Putamen (tissue), 1 donor: ENCODE measurements at places on chromosomes 2 and 18.
A peak's percentile ranks its signal among the peaks of the same experiment; 100 is the strongest.

DNA sequence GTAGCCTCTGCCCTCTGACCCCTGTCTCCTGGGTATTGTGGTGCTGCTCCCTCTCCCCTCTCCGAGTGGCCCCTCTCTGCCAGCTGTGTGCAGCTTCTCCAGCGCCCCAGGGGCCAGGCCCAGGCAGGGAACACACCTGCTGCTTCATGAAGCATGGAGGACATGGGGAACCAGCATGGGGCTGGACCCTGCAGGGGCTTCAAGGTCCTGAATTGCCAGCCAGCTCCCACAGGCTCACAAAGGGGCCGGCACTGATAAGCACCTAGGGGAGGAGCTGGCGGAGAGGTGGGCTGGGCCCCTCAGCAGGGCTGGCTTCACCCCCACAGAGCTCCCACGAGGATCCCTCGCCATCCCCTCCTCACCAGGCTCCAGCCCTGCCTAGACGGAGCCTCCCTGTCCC lies 77.4 kb upstream of the GPC1 start:
- DNase-seq: no peak

- no peak for DNase-seq
Observed at GRCh38 chr2:205053827-205054410, 508.6 kb downstream of the PARD3B start.

- no peak for DNase-seq
Observed at GRCh38 chr2:182745061-182745460, 29.0 kb downstream of the DNAJC10 start.

GRCh38 chr2:86017901-86018896 lies 87.5 kb downstream of the POLR1A start:
- DNase-seq: no peak

DNA sequence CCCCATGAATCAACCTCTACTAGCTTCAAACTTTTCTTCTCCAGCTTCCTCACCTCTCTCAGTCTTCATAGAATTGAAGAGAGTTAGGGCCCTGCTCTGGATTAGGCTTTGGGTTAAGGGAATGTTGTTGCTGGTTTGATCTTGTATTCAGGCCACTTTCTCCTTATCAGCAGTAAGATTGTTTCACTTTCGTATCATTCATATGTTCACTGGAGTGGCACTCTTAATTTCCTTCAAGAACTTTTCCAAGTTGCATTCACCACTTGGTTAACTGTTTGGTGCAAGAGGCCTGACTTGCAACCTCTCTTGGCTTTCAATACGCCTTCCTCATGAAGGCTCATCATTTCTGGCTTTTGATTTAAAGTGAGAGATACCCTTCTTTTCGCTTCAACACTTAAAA lies 22.8 kb downstream of the OXER1 start:
- DNase-seq: no peak

DNA sequence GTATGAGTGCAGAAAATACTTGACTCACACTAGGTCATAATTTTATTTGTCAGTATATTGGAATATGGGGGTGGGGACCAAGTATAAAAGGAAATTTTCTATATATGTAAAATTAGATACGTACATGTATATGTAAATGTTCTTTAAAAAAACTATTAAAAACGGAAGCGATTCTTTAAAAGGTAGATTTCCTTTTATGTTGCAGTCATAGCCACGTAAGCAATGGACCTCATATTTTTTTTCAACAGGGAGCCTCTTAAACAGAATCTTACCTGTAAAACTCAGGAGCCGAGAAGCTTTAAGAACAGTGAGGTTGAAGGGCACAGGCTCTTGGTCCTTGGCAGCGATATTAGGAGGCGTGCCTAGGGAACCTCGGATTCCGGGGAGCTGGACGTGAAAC lies 3.3 kb downstream of the RHBDD1 start:
- no peak for DNase-seq

- DNase-seq: peak; percentile 59
Observed at GRCh38 chr18:4858379-4859127, 338.5 kb downstream of the AKAIN1 start.

DNA sequence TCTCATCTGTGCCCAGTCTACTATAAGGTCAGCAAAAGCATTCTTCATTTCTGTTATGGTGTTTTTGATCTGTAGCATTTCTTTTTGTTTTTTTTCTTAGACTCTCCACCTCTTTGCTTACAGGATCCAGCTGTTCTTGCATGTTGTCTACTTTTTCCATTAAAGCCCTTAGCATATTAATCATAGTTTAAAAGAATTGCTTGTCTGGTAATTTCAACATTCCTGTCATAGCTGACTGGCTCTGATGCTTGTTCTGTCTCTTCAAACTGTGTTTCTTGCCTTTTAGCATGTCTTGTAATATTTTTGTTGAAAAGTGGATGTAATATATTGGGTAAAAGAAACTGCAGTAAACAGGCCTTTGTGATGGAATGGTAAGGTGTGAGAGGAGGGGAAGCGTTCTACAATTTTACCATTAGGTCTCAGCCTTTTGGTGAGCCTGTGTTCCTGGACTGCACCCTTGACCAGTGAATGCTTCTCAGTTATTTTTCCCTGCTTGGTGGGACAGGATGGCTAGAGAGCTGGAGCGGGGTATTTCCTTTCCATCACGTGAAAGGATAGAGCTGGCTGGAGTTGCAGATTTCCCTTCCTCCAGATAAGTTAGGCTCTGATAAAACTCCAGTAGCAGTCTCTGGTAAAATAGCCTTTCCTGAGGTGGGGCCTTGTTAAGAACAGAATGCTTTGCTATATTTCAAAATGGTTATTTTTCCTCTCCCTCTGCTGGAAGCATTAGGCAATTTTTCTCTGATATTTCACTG lies 65.4 kb downstream of the PLA2R1 start:
- no peak for DNase-seq

- DNase-seq: no peak
Observed at GRCh38 chr2:214117054-214117453, 293.8 kb upstream of the VWC2L start.

- DNase-seq: no peak
Observed at GRCh38 chr2:216562696-216563435, 64.2 kb downstream of the RPL37A start.

GRCh38 chr2:5742126-5742525 lies 49.9 kb downstream of the SOX11 start:
- no peak for DNase-seq

GRCh38 chr2:3595985-3596384 lies 1.1 kb downstream of the COLEC11 start:
- no peak for DNase-seq

DNA sequence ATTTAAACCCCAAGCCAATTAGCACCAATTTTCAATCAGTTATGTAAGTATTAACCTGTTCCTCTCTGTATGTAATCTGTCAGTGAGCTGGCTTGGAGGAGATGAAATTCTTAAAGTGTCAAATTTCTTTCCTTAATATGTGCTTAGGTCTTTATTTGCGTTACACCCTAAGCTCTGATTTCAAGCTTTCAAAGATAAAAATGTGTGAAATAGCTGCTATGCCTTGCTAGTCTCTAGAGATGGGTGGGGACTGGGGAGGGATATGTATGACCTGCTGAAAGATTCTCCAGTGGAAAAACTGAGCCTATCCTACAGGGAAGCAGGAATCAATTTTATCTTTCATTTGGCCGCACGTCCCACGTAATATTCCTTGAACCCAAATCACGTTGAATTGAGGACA lies 264.5 kb downstream of the RND3 start:
- DNase-seq: no peak

- DNase-seq: no peak
Observed at GRCh38 chr2:43448011-43448821, 147.6 kb downstream of the THADA start.

DNA sequence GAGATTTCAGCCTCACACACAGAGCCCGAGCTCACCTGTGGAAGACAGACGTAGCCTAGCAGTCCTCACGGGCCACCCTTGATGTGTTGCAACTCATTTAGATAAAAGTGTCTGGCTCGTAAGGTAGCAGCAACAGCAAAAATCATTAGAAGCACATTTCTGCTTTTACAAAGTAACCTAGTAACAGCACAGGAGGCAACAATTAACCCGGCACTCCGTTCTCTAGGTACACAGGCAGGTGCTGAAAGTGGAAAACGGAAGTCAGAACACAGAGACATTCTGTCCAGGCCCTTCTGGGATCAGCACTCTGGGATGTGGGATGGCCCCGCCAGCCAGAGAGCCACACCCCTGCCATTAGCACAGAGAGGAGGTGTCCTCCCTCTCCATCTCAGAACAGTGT lies 99.3 kb downstream of the KLHL29 start:
- DNase-seq: no peak

- DNase-seq: no peak
Observed at GRCh38 chr2:190867832-190868231, 12.8 kb upstream of the GLS start.

DNA sequence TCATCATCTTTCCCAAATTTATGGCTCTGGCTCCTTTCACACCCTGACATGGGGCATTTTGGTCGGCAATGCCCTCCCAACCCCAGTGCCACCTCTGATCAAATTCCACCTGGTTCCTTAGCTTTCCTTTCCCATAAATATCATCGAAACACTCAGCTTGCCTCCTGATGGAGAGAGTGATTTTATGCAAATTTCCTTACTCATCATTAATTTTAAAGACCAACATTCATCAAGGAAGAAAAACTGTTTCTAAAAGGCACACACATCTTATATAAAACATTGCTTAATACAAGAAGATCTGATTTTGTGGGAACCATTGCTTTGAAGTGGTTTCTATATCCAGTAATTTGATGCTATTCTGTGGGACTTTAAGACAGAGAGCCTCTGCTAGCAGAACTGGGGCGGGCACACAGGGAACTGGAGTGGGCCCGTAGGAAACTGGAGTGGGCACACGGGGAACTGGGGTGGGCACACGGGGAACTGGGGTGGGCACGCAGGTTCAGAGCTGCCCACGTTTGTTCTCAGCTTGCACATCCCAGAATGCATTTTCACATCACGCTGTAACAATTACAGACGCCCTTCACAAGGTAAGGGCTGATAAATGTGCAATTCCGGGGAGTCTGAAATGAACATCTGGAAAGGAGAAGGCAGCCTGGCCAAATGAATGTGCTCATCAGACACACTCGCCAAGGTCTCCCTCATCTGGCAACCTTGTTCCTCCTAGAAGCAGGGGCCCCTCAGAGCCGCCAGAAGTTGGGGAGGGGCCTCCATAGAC lies 174.2 kb downstream of the RTP5 start:
- DNase-seq: peak; percentile 60

DNA sequence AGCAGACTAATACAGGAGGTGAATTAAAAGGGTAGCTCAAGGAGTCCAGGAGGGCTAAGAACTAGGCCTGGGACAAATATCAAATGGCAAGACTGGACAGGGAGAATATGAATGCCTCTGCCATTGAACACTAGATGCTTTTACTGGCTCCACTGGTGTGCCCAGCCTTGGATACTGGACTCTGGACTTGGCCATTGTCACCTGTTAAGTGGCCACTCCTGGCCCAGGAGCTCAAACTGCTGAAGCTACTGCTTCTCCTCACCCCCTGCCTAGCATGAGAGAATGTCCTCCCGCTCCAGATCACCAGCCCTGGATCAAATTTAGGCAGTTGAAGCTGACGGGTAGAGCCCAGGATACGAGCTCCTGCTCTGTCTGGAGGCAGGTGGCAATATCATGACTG lies 170.8 kb downstream of the DDX1 start:
- no peak for DNase-seq

DNA sequence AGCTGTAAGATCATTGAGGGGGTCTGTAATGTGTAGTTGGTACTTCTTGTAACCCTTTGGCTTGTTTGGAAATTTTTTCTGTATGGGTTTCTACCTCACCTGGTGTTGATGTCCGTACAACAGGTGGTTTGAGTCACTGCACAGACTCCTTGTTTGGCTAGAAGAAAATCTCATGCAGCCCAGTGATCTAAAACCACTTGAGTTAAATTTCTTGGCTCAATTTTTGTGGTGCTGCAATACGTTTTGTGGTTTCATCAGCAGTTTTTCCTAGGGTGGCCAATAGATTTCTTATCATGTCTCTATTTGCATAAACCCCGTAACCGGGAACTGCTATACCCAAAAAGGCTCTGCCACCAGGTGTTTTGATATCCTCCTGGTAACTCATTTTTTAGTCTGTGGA lies 43.4 kb downstream of the CERS6 start:
- no peak for DNase-seq

DNA sequence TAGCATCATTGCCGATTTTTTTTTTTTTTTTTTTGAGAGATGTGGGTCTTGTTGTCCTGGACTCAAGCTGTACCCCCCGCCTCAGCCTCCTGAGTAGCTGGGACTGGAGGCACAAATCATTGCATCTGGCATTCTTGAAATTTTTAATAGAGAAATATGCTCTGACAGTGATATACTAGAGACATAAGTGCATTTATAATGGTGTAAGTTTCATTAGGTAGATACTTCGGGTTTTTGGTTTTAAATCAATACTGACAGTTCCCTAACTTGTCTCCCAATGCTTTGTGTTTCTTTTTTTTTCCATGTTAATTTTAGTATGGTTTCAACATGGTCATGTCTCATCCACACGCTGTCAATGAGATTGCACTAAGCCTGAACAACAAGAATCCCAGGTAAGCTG lies 138.7 kb downstream of the PRPF40A start:
- no peak for DNase-seq

GRCh38 chr2:55862246-55862645 lies 61.3 kb downstream of the EFEMP1 start:
- no peak for DNase-seq

GRCh38 chr2:43837831-43838559 lies 644 bp downstream of the ABCG5 start:
- no peak for DNase-seq

DNA sequence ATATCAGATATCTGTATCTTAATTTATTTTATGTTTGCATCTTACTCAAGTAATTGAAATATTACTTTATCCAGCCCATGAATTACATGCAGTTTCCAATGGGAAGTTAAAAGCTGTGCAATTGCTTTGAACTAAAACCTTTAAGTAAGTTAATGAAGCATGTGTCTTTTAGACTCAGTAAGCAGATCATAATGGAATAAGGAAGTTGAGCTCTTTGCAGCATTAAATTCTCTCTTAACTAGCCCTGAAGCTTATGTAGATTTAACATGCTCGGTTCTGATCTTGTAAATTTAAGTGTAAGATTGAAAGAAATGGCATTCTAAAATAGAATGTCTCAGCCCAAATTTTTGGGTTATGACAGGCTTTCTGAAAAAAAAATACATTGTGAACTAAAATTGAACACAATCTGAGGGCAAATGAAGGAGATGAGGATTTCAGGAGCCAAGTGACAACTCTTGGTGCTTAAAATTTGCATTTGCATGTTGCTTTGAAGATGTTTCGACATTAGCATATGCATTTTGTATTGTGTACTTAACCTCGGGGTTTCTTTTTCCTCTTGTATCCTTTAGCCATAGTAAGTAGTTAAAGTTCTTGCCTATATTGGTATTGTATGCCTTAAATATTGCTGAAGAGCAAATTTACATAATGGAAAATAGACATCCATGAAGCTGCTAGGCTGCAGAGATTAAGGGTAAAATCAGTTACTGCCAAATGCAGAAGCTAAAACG lies 297.8 kb upstream of the KCNJ3 start:
- DNase-seq: peak; percentile 8

DNA sequence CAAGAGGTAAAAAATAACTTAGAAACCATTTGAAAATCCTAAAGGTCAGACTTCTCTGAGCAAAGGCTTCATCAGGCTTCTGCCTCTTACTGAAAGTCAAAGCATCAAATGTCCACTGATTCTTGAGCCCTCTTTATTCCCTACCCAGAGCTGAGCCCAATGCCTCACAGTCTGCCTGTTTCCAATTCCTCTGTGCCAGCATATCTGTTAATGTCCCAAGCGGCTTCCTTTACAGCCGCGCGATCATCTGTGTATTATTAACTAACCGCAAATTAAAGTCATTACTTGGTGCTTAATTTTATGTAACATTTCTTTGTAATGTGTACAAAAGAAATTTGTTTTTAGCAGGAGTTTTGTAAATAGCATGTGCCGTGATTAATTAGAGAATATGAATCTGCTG lies 418.8 kb upstream of the HNRNPA3 start:
- no peak for DNase-seq
